ENCODE measurements at places on chromosomes 7 and 10.

DNA sequence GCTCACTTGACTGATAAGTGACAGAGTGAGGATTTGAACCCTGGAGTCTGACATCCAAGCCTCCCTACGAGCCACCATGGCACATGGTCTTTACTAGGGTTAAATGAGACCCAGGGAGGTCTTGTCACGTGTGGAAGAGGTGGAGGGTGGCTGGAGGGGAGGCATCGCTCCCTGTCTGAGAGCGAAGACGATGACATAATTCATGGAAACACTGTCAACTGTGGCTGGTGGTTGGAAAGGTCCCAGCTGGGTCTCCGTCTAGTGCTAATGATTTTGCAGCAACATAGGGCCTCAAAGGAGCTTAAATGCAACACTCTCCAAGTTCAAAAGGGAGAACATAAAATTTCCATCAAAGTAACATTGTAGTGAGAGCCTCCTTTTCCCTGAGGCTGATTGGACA is 99.9 kb upstream of the BAIAP2L1 start:
- DNase-seq = no peak

DNA sequence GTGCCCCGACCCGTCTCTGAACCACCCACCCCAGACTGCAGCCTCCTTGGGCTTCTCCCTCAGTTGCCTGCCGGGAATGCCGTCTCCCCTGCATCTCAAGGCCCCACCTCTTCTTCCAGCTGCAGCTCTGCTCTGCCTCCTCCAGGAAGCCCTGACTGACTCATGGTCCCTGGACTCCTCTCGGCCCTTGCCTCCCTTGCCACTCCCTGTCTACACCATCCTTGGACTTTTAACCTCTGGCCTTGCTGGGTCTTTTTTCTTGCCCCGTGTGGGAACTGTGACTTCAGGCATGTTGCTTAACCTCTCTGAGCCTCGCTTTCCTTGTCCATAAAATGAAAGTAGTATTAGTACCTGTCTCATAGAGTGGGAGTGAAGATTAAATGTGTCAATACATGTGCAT is 56.3 kb downstream of the C10orf105 start:
- DNase-seq = no peak

DNA sequence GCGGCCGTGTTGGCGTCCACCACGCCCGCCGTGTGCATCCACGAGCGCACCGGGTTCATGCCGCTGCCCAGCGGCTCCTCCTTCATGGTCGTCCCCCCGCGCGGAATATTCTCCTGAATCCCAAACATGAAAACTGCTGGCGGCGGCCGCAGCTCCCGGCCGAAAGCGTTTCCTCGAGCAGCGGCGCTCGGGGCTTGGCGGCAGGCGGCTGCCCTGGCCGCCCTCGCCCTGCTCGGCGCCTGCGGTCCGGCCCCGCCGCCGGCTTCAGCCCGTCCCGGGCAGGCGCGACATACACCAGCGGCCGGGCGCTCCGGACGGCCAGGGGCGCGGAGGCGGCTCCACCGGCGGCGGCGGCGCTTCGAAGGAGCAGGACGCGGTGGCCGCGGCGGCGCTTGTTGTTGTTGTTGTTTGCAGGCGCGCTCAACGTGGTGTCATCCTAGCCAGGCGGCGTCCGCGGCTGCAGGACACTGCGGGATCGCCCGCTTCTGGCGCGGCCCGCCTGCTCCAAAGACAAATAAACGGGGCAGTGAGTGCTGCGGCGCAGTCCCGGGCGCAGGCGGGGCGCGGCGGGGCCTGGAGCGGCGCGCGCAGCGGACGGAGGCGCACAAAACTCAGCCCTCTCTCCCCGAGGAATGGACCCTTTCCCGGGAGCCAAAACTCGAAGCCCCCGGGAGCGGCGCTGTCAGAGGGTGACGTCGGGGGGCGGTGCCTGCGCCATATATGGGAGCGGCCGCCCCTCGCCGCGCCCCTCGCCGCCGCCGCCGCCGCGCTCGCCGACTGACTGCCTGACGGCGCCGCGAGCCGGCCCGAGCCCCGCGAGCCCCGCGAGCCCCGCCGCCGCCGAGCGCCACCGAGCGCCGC is at the start of gene EBF3:
Gene EBF3, minus strand, starts transcription at position 634 of the 861 bp plus-strand sequence. Its CDS starts 506 bp downstream, at position 128.
- peak; percentile 86 for DNase-seq

GRCh38 chr10:128879441-128880140 is 587.5 kb upstream of the MGMT start:
- no peak for DNase-seq

DNA sequence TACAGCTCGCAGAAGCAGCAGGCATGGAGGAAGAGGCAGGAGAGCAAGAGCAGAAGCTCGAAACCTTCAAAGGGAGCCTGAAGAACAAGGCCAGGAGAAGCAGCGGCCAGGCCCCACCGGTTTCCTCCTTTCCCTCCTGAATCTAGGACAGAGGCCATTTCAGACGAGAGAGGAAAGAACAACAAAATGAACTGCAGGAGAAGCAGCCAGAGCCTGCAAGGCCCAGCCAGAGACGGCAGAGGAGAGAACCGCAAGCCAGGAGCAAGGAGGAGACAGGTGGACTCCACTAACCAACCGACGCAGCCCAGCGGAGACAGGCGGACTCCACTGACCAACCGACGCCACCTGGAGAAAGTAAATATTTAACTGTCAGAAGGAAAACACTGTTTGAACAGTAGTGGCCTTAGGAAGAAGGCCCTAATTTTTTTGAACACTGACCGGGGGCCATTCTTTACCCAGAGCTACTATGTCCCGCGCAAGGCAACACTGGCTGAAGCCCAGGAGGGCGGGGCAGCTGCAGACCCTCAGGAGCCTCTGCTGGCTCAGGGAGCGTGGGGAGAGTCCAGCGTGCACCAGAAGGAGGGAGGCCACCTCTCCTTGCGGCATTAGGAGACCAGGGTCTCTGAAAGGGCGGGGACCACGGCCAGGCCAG is 559.2 kb downstream of the PTPRN2 start:
- no peak for DNase-seq

GRCh38 chr7:91342346-91342745 is 78.1 kb downstream of the FZD1 start:
- no peak for DNase-seq

DNA sequence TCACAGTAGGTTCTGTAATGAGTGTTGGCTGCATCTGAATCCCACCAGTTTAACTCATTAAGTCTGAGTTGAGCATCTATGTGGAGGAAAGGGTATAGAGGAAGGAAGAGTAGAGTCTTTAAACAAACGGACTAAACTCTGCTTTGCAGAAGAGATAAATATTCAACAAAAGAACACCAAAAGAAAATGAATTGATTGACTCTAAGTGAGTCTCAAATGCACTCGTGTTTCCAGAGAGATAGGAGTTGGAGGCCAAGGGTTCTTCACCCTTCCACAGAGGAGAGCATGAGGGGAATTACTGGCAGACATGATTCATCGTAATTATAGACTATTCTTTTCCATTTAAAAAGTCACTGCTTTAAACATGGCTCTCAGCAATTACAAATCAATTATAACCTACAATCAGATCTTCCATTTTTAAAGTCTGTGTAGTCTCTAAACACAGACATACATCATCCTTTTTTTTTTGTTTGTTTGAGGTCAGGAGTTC is 56.3 kb downstream of the PLPP4 start:
- DNase-seq = no peak

DNA sequence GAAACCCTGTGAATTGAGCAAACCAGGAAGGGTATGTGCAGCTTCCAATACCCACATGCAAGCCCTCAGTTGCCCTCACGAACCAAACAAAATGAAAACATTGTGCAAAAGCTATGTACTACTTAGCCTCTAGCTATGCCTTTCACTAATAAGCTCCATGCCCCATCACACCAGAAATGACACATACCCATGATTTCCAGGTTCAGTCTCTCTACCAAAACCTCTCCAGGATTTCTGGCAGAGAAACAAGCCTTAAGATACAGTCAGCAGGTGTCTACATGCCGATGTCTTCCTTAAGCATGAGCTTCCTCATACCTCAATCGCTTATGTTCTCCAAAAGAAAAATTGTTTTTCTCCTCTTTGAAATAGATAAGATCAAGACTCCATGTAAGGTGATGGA is 527.8 kb upstream of the AUTS2 start:
- no peak for DNase-seq

DNA sequence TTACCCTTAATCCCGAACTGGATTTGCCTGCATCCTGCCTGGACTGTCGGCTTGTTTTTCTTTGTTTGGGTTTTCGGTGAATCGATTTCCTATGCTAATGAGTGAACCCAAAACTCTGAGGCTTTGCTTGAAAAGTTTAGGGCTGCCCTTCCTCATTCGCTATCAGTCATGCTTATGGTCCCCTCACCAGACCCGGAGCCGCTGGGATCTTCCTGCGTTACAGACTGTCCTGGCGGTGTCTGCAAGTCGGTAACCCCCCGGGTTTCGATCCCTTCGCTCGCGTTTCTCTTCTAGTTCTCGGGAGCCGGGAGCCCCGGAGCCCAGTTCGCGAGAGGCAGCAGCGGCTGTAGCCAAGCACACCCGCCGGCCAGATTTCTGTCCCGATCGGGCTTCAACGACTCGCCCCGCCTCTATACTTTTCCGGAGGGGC is 2.2 kb downstream of the EMX2 start:
- DNase-seq = no peak

DNA sequence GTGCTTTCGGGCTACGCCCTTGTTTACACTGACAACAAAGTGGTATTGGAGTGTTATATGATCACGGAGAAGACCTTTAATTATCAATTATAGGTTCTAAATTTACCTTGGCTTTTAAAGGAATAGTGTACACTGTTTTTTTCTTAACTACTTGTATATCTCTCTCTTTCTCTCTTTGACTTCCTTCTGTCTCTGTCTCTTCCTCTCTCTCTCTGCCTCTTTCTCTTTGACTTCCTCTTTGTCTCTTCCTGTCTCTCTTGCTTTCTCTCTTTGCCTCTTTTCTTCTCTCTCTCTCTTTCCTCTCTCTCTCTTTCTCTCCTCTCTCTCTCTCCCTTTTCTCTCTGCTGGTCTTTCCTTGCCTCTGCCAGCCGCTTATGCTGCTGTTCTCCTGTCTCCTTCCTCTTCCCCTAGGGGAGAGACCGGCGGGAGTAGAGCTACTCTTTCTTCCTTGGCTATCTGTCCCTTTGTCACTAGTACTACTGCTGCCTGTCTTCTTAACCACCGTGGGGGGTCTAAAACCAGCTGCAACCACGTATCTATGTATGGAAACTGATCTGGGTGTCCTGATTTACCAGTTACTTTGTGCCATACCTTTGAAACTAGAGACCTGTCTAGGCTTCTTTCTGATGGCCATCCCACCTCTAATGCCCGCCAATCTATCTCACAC is 36.9 kb upstream of the GSDME start:
- DNase-seq = no peak

DNA sequence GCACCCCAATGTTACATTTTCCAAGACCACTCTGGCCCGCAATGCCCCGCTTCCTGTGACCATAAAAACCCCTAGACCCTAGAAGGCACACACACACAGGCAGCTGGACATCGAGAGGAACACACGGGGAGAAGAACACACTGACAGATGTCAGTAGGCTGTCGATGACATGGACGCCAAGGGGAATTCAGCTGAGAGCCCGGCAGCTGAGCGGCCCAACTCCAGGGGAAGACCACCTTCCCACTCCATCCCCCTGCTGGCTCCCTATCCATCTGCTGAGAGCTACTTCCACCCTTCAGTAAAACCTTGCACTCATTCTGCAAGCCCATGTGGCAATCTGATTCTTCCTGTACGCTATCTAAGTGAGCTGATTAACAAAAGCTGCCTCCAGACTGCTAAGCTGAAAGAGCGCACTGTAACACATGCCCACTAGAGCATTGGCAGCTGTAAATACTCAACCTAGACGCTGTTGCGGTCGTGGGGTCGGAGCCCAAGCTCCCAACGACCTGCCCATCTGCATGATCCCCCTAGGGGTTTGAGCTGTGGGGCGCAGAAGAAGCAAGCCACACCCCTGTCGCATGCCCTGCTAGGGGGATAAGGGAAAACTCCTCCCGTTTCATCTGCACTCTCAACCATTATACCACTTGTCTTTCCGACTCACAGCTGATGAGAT is 843.6 kb upstream of the POT1 start:
- DNase-seq = peak; percentile 78

GRCh38 chr10:124217906-124218804 is 124.8 kb upstream of the CHST15 start:
- DNase-seq = no peak

DNA sequence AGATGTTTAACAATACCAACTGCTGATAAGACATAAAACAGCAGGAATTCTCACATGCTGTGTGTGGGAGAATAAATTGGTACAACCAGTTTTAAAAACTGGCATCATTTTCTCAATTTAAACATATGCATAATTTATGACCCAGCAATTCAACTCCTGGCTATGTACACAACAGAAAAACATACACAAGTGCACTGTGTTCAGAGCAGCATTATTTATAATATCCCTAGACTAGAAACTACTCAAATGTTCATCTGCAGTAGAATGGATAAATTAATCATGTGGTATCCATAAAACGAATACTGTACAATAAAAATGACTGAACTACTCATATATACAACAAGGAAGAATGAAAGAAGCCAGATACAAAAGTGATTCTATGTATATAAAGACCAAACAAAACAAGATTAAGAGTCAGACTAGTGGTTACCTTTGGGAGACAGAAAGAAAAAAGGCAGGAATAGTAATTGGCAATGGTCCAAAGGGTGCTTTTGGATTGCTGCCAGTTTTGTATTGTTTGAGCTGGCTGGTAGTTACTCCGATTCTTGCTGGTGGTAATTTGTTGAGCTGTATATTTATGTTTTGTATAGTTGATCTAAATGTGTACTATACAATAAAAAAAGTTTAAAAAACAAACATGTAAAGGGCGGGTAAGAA is 306.0 kb downstream of the TFEC start:
- DNase-seq = peak; percentile 45

Data from NCI-H2171 (cell line).